ENCODE measurements at places on chromosomes 7 and 10.

DNA sequence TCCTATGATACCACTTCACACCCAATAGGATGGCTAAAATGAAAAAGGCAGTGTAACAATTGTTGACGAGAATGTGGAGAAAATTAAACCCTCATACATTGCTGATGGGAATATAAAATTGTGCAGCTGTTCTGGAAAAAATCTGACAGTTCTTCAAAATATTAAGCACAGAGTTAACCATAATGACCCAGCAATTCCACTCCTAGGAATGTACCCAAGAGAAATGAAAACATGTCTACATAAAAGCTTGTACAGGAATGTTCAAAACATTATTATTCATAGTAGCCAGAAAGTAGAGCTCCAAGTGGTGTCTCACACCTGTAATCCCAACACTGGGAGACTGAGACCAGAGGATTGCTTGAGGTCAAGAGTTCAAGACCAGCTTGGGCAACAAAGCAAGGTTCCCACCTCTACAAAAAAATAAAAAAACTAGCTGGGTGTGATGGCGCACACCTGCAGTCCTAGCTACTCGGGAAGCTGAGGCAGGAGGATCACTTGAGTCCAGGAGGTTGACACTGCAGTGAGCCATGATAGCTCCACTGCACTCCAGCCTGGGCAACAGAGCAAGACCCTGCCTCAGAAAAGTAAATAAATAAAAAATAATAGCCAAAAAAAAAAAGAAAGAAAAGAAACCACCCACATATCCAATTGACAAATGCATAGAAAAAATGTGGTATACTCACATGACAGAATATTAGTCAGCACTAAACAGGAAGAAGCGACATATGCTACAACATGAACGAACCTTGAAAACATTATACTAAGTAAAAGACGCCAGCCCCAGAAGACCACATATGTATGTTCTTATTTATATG, 5.0 kb downstream of the RHEB start:
- DNase-seq, result no peak

DNA sequence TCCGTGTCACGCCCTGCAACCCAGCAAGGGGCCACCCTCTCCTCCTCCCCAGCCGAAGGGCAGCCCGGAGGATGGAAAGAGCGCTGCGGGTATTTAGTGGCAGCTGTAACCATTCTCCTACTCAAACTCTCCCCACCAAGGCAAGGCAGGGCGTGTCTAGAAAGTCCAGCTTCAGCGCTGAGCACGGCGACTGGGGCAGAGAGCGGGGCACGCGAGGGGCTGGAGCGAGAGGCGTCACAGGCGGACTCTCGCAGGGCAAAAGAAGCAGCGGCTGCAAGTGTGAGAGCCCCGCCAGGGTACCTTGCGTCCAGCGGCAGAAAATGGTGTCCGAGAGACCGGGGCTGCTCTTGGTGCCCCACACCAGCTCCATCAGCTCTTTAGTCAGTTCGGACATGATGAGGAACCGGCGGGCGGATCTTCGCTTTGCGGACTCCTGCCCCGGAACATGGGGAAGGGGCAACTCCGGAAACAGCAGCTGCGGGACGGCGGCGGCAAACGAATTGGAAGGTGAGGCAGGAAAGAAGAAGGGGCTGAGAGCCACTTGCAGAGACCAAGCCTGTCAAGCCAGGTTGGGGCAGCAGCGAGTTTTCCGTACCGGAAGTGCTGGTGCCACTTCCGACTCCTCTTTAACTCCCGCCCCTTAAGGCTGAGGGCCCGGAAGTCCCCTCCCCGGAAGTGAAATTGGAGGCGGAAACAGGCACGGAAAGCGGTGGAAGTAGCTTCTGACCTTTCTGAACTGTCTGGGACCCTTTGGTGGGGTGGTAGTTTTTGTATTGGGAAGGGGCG, at the start of gene MINDY3:
TSS of gene MINDY3 (minus strand) at position 602 of the 786 bp plus-strand sequence. CDS start at position 394, 208 bp downstream.
- peak; percentile 79 for DNase-seq

DNA sequence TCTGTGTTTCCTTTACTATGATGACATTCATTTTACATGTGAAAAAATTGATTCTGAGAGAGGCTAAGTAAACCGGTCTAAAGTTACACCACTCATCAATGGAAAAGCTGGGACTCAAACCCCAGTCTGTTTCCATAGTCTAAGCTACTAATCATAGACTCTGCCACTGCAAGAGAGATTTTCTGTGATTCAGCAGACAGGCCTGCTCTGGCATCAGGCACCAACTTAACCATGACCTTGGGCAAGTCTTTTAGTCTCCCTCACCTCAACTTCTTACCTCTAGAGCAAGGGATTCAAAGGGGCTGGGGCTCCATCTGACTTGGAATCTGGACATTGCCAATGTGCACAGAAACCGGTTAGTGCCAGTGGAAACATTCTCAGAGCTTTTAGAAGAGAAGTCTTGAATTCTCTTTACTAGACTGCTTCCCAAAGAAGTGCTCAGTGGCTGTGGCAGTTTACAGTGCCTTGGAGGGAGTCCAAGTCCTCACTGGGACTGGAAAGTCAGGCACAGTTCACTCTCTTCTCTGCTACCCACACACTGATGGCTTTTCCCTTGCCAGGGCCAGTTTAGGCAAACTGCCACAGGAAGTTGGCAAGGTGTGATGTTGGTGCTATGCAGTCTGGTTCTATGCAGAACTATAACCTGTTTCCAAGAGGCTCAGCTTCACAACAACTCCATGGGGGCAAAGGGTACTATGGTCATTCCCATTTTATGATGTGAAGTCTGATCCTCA, 4.5 kb upstream of the BLNK start:
- DNase-seq, result no peak

DNA sequence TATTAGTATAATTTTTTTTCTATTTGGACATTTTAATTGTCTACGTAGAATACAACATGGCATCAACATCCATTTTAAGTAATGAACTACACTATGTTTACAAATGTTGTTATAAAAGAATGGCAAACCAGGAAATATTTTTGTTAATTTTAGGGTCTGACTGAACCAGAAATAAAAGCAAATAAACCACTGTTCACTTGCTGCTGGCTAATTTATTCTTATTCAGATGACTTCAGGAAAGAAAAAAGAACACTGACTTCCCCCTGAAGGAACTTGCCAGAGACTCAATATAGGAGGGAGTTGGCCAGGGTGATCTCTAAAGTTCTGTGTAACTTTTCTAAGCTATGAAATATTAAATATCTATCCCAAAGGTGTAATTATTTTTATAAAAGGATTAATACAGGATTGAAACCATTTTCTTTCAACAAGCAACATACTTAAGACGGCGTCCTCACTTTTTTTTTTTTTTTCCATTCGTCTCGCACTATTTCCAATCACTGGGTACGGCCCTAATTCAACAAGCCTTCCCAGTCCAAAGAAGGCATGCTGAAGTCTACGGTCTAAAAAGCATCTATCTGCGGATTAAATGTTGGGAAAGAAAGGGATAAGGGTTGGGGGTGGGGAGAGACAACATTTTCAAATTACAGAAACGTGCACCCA, 1.2 kb downstream of the USP6NL start:
- no peak for DNase-seq

DNA sequence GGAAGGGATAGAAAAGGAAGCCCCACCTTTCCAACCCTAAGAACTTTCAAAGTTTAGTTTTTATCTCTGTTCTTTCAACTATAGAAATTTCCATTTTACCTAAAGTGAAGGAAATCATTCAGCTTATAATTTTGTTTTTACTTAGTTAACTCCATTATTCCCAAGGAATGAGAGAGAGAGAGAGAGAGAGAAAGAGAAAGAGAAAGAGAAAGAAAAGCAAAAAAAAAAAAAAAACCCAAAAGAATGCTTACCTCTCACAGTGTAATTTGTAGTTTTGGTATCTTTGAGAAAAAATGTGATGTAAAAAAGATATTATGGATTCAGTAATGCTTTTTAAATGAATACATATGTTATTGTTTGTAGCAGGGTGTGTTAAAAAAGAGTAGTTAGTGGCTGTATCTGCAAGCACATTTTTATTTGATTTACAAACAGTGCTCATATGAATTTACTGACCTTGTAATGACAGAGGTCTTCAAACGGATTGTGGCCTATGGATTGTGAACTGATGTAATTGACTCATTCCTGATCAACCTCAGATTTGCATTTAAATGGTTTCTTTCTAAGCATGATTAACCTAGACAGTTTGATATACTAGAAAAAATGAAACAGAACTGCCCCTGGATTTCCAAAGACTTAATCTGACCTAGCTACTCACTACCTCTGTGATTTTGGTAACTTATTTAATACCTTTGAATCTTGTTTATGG, 64.9 kb downstream of the LCOR start:
- DNase-seq, result no peak

- DNase-seq, result no peak
Observed at GRCh38 chr7:49255054-49255453, 330.7 kb downstream of the CDC14C start.

GRCh38 chr7:20393616-20394015, 62.9 kb downstream of the ITGB8 start:
- DNase-seq, result no peak

- no peak for DNase-seq
Observed at GRCh38 chr7:34928052-34928451, 109.2 kb downstream of the DPY19L1 start.

DNA sequence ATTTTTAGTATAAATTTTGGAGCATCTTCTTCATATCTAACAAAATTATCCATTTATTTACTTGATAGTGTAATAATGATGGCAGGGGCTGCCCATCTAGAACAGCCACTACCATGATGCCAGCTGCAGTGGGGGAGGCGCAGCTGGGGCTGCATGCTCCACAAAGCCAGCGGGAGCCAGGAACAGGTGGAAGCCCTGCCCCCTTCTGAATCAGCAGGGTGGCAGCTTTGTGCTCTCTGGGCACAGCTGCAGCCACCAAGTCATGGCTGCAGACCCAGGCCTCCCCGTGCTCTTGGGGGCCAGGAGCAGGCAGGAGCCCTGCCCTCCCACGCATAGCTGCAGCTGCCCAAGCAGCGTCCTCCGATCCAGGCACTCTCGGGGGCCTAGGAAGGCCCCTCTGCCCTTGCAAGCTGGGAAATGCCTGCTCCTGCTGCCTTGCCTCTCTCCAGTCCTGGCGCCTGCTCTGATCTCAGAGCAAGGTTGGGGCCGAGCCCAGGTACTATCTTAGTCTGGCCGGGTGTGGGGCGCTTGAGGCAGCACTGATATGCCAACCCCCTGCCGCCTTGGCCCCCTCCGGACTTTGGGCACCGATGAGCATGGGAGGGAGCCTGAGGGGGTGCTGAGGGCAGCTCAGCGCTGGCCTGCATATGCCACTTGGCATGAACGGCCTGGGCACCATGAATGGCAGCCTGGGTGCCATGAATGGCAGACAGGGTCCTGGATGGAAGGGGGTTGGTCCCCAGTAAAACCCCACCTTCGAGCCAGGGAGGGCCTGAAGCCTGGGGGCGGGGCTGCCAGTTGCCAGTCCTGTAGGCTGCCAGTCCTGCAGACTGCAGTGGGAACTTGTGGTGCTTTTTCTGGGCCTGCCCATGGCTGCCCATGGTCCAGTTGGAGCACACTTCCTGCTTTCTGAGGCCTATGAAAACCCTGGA, 1110.8 kb upstream of the POT1 start:
- DNase-seq, result peak; percentile 15

- peak; percentile 14 for DNase-seq
Observed at GRCh38 chr7:83849131-83849530, 200.2 kb upstream of the SEMA3E start.

Measured in NCI-H2081 (cell line).